ENCODE measurements at places on chromosomes 6 and 20. TPM values are rescaled to one million over a fixed set of nuclear protein-coding genes. Genes with fewer than 3 reads are reported as not detected.

Gene DCDC2
- 0.05 TPM for total RNA-seq

Gene MOG
- total RNA-seq = 1.7 TPM

Gene PRL
- total RNA-seq = not detected

Gene CD93
- total RNA-seq = 46.3 TPM

Gene QKI
- total RNA-seq = 351 TPM

Gene IFNGR1
- 128 TPM for total RNA-seq

Gene FABP7
- total RNA-seq = not detected

Gene PDYN
- total RNA-seq = not detected

Gene BMP7
- 29.3 TPM for total RNA-seq

Gene SRPK1
- total RNA-seq = 19.2 TPM

Gene ULBP2
- 1.1 TPM for total RNA-seq

Gene DZANK1
- 0.92 TPM for total RNA-seq

Gene CFAP61
- total RNA-seq = 1.0 TPM

Gene PTCRA
- not detected for total RNA-seq

Gene MANEA
- 10.2 TPM for total RNA-seq

Gene TP53TG5
- 0.68 TPM for total RNA-seq

Gene SMOC2
- total RNA-seq = 27.7 TPM

Gene IMPG1
- not detected for total RNA-seq

Gene LST1
- 9.4 TPM for total RNA-seq

Gene EDN1
- total RNA-seq = 2.7 TPM

Gene TRPC4AP
- 47.1 TPM for total RNA-seq

Gene SYTL3
- 4.4 TPM for total RNA-seq

Gene STX11
- 11.3 TPM for total RNA-seq

Gene FUT9
- total RNA-seq = not detected

Gene CDH22
- 5.9 TPM for total RNA-seq

Gene CRISP3
- not detected for total RNA-seq
